ENCODE measurements at places on chromosomes 3 and 15.

GRCh38 chr3:24006-24405, 172.6 kb upstream of the CHL1 start:
- DNase-seq: no peak

- peak; percentile 18 for DNase-seq
Observed at GRCh38 chr3:99175276-99175812, 273.8 kb upstream of the DCBLD2 start.

DNA sequence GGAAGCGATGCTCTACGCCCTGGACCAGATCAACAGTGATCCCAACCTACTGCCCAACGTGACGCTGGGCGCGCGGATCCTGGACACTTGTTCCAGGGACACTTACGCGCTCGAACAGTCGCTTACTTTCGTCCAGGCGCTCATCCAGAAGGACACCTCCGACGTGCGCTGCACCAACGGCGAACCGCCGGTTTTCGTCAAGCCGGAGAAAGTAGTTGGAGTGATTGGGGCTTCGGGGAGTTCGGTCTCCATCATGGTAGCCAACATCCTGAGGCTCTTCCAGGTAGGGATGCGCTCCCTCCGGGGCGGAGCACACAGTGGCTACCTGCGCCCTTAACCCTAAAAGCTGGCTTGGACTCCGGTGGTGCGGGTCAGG, 698 bp downstream of the GRM7 start:
- no peak for DNase-seq

DNA sequence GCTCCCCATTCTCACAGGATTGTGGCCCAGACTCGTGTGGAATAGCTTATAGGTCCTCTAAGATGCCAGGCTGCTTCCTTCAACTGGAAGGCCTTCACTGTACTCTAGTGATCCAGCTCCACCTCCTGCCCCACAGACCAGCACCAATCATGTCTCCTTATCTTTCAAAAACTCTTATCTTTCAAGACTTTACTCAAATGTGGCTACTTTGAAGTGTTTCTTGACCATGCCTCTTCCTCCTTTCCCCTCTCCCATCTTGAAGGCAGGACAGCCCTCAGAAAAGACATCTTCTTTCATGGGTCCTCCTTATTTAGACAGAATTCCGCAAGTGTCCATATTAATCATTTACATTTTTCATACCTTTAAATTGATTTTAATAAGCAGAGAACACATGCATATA, 142.3 kb downstream of the CHST2 start:
- DNase-seq: no peak

- DNase-seq: no peak
Observed at GRCh38 chr3:127764301-127764700, 58.0 kb downstream of the MGLL start.

DNA sequence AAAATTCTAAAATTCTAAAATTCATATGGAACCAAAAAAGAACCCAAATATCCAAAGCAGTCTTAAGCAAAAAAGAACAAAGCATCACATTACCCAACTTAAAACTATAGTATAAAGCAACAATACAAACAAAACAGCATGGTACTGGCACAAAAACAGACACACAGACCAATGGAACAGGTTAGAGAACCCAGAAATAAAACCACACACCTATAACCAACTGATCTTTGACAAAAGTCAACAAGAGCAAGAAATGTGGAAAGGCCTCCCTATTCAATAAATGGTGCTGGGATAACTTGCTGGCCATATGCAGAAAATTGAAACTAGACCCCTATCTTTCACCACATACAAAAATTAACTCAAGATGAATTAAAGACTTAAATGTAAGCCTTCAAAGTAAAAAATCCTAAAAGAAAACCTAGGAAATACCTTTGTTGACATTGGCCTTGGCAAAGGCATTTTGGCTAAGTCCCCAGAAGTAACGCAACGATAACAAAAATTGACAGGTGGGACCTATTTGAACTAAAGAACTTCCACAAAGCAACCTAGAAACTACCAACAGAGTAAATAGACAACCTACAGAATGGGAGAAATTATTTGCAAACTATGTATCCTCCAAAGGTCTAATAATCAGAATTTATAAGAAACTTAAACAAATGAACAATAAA, 56.9 kb downstream of the TTBK2 start:
- DNase-seq: no peak
